ENCODE measurements at places on chromosomes 12 and 14.
A peak's percentile ranks its signal among the peaks of the same experiment; 100 is the strongest.

DNA sequence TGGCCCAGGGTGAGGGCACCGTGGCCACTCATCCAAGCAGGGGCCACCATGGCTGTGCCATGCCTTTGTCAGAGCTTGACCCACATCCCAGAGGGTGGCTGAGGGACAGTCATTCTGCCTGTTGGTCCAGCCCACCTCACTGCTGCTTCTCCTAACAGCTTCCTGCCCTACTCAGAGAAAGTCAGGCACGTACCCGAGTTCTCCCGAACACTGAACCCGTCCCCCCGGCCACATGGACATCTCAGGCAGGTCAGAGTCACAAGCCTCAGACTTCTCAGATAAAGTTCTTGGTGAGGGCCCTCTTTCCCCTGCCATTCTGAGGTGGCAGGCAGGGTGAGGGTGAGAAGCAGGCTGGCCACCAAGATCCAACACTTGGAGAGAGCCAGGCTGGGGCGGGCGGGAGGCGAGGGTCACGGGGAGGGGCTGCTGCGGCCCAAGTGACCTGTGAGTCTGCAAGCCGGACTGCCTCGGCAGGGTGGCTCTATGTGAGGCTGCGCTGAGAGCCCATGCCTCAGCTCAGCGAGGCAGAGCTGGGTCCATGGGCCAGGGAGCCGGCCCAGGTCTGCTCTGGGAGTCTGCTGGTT lies 317.8 kb downstream of the TMEM121 start:
- DNase-seq, result no peak

- DNase-seq, result no peak
Observed at GRCh38 chr14:20998674-20999366, at the start of gene SLC39A2. TSS of gene SLC39A2 (plus strand) at chr14:20999293. CDS start at chr14:20999447, 154 bp downstream.

GRCh38 chr14:95015046-95015445 lies 142.3 kb downstream of the DICER1 start:
- no peak for DNase-seq

DNA sequence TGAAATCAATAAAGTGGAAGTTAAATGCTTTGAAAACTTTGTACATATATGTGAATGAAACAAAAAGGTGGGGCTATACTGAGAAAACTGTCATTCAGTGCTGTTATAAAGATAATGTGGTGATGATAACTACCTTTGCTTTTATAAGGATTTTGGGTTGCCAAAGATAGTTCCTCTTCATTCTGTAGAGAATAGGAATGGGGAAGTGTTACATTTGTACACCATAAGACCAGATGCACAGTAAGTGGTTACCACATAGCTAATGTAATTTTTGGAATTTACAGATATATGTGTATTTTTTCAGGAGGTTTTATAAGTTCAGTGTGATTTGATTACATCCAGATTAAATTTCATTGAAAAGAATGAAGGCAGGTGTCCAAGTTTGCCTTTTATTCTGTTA lies 18.1 kb downstream of the RAB21 start:
- DNase-seq, result peak; percentile 53

DNA sequence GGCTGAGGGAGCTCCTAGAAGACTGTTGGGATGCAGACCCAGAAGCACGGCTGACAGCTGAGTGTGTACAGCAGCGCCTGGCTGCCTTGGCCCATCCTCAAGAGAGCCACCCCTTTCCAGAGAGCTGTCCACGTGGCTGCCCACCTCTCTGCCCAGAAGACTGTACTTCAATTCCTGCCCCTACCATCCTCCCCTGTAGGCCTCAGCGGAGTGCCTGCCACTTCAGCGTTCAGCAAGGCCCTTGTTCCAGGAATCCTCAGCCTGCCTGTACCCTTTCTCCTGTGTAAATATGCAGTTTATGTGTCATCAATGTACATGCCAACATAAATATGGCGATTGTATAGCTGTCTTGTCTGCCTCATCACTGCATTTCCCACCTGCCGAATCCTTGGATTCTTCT lies 7.5 kb downstream of the AMHR2 start:
- no peak for DNase-seq

- DNase-seq, result no peak
Observed at GRCh38 chr12:120739031-120739762, 13.6 kb downstream of the ACADS start.

DNA sequence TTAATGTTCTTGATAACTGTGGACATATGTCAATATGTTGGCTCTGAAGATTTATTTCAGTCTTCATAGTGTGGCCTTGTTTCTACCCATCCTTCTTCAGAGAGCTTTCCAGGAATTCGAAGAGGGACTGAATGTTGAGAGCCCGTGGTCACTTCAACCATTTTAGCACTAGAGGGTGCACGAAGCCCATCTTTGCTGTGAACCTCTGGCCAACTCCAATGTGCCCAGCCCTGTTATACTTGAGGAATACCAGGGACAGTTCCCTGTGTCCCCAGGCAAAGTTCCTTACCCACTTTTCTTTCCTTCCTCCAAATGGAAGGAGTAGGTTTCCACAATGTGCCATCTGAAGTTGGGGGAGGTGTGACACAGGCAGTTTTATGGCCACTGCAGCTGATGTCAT lies 603.5 kb downstream of the RPL10L start:
- peak; percentile 43 for DNase-seq

GRCh38 chr12:29867823-29868222 lies 84.1 kb upstream of the TMTC1 start:
- peak; percentile 5 for DNase-seq

DNA sequence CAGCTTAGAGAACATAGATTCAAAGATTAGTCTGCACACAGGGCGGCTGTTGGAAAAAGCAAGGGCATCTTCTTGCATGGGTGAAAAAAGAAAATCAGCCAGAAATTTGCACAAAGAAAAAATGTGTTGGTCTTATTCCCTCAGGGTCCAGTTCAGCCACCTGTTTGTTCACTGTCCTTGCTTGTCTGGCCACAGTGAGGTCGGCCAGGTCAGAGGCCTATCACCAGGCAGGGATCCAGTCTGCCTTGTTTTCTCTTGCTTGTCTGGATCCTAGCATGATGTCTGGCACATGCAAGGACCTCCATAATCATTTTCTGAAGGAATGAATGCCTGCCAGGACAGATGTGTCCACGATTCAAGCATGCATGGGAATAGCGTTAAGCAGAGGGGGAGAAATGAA lies 359.1 kb upstream of the TBX3 start:
- no peak for DNase-seq

DNA sequence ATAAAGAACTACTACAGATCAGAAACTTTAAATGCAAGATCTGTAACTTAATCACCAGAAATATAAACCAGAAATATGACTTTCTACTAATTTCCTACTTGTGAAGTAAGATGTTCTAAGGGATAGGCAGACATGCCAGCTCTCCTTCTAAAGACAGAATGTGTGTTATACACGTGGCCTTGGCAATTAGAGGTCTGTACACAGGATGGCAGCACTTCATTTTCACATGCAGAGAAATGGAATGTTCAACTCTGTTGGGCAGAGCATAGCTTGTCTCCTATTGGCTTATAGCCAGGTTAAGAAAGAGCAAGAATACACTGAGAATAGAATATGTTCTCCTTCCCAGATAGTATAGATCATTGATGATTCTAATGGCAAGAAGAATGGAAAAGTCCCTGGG lies 403.8 kb downstream of the DAD1 start:
- DNase-seq, result no peak

GRCh38 chr14:57345106-57345505 lies 45.3 kb upstream of the NAA30 start:
- no peak for DNase-seq

DNA sequence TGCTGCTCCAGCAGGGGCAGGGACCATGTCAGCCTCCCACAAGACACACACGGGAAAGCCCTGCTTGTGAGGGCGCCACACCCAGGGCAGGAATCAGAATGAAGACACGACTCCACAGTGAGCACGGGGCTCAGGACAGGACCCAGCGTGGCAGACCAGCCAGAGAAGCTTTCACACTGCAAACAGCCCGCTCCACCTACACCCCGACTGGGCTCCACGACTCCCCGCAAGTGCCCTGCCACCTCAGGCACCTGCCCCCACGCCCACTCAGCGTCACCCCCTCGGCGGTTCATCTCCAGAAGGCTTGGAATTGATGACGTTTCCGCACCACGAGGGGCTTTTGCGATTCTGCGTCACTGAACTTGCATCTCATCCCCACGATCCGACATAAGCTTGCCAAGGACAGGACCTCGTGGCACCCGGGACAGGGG lies 91.1 kb downstream of the FBXL14 start:
- no peak for DNase-seq

DNA sequence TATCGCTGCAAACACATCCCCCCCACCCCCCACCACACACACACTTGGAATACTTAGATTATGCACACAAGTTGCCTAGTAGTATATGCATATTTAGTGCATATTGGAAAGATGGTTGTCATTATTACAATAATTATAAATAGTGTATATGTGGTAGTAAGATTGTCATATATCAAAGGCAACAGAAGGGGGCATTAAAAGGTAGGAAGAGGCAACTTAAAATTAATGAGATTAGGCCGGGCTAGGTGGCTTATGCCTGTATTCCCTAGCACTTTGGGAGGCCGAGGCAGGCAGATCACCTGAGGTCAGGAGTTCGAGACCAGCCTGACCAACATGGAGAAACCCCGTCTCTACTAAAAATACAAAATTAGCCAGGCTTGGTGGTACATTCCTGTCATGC lies 52.1 kb downstream of the GSC start:
- no peak for DNase-seq

- no peak for DNase-seq
Observed at GRCh38 chr12:108363165-108363564, 24.1 kb upstream of the CMKLR1 start.

DNA sequence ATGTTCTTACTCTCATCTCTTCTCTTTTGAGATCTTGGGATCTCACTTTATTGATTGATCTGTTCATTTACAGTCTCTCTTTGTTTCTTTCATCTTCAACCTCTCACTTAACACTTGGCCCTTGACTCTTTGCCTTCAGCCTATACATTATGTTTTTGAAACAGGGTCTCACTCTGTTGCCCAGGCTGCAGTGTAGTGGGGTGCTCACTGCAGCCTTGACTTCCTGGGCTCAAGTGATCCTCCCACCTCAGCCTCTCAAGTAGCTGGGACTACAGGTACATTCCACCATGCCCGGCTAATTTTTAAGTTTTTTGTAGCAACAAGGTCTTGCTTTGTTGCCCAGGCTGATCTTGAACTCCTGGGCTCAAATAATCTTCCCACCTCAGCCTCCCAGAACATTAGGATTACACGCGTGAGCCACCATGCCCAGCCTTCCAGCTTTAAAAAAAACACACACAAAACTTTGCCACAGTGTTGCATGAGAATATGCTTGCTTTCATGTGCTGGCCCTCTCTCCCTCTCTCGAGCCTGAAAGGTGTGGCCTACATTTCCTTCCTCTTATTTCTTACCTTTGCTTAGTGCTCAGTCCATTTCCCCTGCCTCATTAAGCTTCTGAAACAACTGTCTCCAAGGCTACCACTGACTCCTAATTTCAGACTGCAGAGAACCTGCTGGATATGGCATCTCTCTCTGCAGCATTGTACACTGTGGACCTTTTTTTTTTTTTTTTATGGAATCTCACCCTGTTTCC lies 9.9 kb downstream of the DIP2B start:
- peak; percentile 61 for DNase-seq

DNA sequence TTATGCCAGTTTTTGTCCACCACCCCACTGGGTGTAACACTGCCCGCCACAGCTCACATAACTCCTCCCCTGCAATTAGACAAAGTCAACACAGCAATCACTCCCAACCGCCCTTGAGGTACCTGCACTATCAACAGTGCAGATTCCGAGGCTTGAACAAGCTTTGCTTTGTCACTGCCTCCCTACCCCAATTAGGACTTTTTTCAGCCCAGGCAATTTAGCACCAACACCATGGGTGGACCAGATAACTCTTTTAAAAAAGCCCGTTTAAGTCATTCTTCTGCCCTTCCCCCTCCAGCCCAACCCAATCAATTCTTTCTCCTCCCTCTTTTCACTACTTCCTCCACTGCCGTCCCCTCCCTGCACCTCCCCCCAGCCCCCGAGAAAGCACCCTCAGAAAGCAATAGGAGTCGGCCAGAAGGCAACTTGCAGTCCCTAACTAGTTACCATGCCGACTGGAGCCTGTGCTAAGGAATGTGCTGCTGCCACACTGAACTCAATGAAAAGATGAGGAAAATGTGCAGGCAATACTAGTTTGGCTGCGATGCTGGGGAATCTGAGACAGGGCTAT lies 45.7 kb upstream of the OTX2 start:
- peak; percentile 5 for DNase-seq

DNA sequence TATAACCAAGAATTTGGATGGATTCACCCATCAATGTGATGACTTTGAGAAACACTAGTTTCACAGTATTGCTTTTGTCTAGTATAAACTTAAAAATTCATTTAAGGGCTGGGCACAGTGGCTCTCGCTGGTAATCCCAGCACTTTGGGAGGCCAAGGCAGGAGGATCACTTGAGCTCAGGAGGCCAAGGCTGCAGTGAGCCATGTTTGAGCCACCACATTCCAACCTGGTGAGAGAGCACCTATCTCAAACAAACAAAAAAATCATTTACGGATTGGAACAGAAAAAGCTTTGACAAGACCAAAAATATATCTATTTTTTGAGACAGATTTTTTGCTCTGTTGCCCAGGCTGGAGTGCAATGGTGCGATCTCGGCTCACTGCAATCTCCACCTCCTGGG lies 27.5 kb downstream of the GNS start:
- no peak for DNase-seq

DNA sequence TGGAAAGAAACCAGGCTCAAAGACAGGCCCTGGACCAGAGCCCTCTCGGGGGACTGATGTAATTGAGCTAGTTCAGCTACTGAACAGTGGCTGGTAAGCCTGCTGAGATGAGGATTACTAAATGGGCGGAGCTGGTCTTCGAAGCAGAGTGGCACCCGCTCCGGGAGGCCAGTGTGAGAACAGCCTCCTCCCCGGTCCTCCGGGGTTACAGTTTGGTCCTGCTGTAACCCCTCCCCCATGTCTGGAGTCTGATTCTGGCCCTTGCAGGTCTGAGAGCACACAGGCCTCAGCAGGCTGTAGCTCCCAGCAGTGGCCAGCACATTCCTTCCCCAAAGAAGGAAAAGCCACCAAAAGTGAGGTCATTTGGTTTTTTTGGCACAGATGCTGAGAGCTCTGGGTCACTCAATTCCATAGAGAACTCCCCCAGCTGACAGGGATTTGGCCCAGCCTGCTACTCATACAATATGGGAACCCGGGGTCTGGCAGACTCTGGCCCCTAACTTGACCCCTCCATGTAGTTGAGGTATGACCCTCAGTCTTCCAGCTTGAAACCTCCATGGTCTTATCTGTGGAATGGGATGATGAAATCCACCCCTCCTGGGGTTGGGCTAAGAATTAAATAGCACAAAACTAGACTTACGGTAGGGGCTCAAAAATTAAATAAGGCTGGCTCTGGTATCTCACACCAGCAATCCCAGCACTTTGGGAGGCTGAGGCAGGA lies 39.0 kb downstream of the ACTN1 start:
- DNase-seq, result no peak

GRCh38 chr12:102202556-102202955 lies 4.9 kb upstream of the PMCH start:
- no peak for DNase-seq

Measured in KBM-7 (cell line).